ENCODE measurements at places on chromosomes 5 and 9.

- DNase-seq: no peak
Observed at GRCh38 chr9:37563806-37564513, 12.2 kb downstream of the FBXO10 start.

- no peak for DNase-seq
Observed at GRCh38 chr5:170121321-170121720, 15.6 kb downstream of the FOXI1 start.

DNA sequence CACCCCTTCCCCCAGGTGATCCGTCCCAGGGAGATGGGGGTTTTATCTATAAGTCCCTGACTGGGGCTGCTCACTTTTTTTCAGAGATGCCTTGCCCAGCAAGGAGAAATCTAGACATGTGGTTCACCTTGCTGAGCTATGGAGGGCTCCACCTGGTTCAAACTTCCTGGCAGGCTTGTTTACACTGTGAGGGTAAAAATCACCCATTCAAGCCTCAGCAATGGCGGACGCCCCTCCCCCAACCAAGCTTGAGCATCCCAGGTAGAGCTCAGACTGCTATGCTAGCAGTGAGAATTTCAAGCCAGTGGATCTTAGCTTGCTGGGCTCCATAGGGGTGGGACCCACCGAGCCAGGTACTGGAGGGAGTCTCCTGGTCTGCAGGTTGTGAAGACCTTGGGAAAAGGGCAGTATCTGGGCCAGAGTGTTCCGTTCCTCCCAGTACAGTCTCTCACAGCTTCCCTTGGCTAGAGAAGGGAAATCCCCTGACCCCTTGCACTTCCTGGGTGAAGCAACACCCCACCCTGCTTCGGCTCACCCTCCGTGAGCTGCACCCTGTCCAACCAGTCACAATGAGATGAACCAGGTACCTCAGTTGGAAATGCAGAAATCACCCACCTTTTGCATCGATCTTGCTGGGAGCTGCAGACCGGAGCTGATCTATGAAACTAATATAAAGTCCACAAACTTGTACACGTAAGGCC, 231.7 kb downstream of the CTNND2 start:
- DNase-seq: no peak

- no peak for DNase-seq
Observed at GRCh38 chr5:178740921-178741320, 10.5 kb upstream of the ZNF354A start.

GRCh38 chr9:126326228-126327005, at the start of gene MVB12B:
TSS of gene MVB12B (plus strand) at chr9:126326829. CDS start at chr9:126326930, 101 bp downstream.
- DNase-seq: no peak

DNA sequence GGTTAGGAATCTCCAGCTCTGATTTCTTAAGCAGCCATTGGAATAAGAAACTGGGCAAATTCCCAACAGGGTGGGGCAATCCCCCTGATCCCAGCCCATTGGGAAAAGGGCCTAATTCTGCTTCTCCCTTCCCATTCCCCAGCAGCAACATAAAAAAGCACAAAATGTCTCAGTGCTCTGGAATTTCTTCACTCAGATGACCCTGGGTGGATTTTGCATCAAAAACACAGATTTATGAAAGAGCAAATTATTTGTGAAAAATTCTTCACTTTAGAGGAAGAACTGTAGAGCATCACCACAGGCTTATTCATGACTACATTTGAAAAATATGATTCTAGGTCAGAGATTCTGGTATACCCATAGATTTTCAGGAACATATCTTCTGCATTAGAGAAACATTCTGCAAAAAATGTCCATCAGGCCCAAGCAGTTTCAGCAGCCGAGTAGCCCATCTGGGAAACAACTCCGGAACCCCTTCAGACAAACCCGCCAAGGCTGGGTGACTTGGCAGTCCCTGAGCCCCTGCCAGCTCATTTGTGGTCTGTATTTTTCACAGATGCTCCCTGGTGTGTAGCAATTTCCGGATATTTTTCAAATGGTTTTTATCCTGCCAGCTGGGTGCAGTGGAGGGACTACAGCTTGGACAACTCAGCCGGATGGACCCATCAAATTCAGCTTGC, 102.1 kb upstream of the RANBP3L start:
- DNase-seq: no peak

DNA sequence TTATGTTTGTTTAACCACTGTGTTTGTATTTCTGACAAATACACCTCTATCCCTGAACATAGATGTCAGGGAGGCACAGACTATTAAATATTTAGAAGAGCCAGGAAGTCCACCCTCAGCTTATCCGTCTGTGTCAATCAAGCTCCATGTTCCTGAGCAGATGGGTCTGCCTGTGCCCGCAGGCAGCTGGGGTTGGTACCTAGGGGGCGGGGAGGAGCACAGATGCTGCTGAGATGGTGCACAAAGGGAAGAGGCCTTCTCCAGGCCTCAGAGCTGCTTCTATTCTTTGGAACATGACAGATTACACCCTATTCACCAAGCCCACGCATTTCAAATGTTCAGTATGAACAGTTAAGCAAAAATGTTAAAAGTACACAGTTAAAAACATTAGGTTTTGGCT, 142.1 kb downstream of the EPB41L4A start:
- no peak for DNase-seq

- DNase-seq: no peak
Observed at GRCh38 chr5:112467485-112467884, 48.4 kb upstream of the EPB41L4A start.

- no peak for DNase-seq
Observed at GRCh38 chr5:113230711-113231652, 203.8 kb downstream of the TSSK1B start.

DNA sequence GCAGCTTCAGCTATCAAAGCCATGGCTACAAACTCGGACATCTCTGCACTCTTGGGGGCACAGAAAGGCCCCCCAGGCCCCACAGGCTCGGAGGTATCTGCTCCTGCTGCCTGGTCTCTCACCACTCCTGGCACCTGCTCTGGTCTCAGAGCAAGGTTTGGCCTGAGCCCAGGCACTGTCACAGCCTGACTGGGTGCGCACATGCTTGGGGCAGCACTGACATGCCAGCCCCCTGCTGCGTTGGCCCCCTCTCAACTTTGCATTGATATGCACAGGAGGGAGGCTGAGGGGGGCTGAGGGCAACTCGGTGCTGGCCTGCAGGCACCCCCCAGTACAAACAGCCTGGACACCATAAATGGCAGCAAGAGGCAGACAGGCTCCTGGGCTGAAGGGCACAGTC, 27.1 kb upstream of the GHR start:
- DNase-seq: no peak

DNA sequence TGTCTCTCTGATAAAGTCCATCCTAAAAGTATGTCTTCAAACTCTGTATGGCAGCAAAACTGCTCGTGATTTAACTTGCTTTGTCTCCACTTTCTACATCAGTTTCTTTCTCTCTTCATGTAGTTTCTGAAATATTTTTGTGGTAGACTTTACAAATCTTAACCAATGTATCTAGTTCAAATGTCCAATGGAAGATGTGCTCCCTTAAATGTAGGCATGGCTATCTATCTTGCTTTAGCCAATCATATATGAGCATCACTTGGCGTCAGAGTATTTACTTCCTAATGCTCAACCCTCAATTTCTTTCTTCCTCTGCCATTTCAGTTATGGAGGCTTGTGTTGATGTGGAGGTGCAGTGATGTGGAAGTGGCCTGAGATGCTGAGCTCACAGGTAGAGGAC, 206.1 kb upstream of the ZNF608 start:
- DNase-seq: no peak

DNA sequence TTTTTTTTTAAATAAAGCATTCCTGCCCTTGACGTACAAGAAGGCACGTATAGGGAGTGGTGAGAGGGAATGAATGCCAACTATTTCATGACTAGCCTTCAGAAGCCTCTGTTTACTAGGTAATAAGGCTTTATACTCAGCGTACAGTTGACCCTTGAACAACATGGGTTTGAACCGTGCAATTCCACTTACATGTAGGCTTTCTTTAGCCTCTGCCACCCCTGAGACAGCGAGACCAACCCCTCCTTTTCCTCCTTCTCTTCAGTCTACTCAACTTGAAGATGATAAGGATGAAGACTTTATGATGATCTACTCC, 22.5 kb downstream of the CDC42SE2 start:
- no peak for DNase-seq

DNA sequence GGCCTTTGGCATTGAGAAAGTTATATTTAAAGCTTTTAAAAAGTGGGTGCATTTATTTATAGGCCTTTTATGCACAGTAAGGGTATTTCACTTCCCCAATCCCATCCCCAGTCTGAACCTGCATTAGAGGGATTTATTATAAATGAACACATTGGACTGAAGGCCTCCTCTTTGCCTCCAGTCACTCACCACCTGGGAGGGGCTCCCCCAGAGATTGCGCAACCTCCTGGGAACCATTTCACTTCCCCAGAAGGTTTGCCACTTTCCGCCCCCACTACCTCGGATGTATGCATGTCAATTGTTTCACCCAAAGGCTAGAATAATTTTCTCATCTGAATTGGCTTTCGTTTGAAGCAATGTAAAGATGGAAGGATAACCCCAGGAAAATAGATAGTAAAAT, 29.8 kb upstream of the VCAN start:
- no peak for DNase-seq

DNA sequence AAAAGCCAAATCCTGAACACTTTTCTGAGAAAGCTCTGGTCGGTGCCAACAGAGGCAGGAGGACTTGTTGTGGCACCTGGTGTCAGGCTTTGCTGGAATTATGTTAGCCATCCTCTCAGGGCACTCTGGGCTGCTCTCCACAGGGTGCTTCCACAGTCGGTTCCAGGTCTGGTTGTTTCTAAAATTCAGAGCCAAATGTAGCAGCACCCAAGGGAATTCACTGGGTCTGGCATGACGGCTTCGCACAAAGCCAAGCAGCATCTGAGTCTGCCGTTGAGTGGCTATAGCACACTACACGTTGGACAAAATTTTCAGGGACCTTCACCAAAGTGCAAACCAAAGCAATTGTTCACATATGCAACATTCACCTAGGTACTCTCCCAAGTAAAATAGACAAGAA, 110.2 kb downstream of the PJA2 start:
- no peak for DNase-seq

- no peak for DNase-seq
Observed at GRCh38 chr5:158120760-158121159, 261.8 kb upstream of the CLINT1 start.

GRCh38 chr5:168390491-168390890, 95.8 kb upstream of the RARS1 start:
- DNase-seq: no peak

- DNase-seq: no peak
Observed at GRCh38 chr9:4665357-4665756, 923 bp downstream of the SPATA6L start.

DNA sequence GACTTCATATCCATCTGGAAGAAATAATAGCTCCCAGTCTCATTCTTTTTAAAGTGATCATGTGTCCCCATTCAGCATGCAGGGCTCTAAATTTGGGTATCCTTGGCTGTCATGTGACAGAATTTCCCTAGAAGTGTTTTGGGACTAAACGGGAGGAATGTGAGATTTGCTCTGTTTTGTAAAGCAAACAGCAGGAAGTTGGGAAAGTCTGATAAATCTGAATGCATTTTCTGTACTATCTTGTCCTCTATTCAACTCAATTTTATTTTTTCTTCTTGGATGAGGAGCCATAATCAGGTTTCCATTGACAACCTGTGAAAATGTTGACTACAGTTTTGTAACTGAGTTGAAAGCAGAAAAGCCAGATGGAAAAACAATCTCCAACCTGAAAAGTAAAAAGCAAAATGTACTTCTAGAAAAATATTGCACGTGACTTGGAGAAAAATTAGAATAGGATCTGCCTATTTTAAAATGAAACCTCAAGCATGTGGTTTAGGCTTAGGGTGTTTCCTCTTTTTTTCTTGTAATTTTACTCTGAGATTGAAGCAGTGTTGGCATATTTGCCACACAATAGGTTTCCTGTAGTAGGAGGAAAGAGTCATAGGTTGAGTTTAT, 76.2 kb upstream of the IL6ST start:
- DNase-seq: no peak

DNA sequence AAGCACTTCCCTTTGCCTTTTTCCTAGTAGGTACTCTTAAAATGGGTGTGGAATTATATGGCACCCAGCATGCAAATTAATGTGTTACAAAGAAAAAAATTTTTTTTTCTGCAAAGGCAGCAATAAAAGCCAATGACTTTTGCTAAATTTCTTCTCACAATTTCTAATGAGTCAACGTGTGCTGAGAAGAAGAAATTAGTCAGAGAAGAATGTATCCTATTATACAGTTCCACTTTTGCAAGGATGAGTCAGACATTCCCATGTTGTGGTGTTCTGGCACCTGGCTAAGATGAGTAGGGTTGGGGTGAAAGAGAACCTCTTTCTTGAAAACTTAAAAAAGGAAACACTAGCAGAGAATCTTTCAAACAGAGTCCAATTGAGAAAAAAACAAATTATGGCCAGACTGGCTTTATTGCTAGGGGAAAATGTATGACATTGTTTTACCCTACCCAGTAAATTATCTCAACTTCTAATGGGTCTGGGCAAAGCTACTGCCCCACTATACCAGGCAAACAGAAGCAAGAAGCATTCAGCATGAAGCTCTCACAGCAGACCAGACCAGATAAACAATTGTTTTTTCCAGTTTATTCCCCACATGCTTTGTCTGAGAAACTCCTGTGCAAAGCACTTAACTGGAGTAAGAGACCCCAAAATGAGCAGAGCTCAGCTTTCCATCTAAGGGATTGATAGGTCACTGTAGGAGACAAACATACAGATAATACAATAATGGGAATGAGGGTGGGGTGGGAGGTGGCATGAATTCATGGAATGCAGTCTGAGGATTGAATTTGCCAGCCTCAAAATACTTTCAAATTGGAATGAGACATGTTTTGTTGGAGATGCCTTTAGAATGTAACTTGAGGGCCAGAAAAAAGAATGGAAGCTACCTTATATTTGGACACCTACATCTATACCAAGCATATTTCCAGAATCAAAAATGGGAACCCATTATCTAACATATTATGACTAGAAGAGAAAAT, 220.8 kb upstream of the RFX3 start:
- DNase-seq: no peak

- no peak for DNase-seq
Observed at GRCh38 chr5:137624786-137625349, 111.0 kb downstream of the KLHL3 start.

DNA sequence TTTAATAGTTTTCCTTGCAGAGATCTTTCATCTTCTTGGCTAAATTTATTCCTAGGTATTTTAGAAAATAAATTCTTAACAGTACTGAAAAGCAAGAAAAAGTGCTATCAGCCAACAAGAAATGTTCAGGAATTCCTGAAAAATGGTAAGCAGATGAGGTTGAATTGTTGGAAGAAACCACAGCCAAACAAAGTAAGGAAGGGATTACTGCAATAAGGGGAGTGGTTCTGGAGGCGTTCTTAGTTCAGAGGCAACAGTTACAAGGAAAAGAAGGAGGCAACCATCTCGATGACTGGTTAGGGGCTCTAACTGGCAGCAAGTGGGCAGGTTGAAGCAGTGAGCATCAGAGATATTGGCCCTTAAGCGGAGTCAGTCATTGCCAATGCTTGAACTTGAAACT, 12.8 kb upstream of the OR13J1 start:
- no peak for DNase-seq

DNA sequence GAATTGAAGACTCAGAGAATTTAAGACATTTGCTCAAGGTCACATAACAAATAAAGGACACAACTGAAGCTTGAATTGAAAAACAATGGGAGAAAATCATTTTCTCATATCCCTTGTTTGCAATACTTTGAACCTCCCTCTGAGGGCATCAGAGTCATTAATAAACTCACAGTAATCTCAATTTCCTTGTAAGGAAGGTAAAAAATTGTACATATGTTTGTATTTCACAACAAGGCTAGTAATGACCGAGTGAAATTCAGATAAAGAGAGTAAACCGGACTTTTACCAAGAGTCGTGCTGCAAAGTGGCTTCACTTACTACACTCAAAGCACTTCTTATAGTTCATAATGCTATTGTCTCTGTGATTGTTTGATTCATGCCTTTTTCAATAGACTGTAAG, 665.0 kb downstream of the NR2F1-AS1 start:
- no peak for DNase-seq

Measured in iPS DF 6.9 (cell line).